ENCODE measurements at places on chromosomes 1 and 21. TPM values are rescaled to one million over a fixed set of nuclear protein-coding genes. Genes with fewer than 3 reads are reported as not detected.

KRTAP10-3 gene
- not detected for total RNA-seq

LRRC3 gene
- not detected for total RNA-seq

ANKRD45 gene
- total RNA-seq, result 3.2 TPM

TPTE gene
- not detected for total RNA-seq

ANGPTL1 gene
- not detected for total RNA-seq

PBX1 gene
- total RNA-seq, result 20.1 TPM

VSIG8 gene
- not detected for total RNA-seq

ACTA1 gene
- not detected for total RNA-seq

SYNC gene
- 38.2 TPM for total RNA-seq

TMCC2 gene
- 0.69 TPM for total RNA-seq

TTC34 gene
- 0.07 TPM for total RNA-seq

LORICRIN gene
- not detected for total RNA-seq

APOBEC4 gene
- total RNA-seq, result not detected

LMX1A gene
- not detected for total RNA-seq

HENMT1 gene
- total RNA-seq, result not detected

USF1 gene
- 82.7 TPM for total RNA-seq

PPM1J gene
- 1.3 TPM for total RNA-seq

ADAMTS4 gene
- total RNA-seq, result 0.39 TPM

KRTAP7-1 gene
- not detected for total RNA-seq

OR6N1 gene
- not detected for total RNA-seq

FBXO42 gene
- 29.2 TPM for total RNA-seq

IFI44L gene
- total RNA-seq, result 556 TPM

GBP2 gene
- total RNA-seq, result 71.9 TPM

DISP3 gene
- not detected for total RNA-seq

COL8A2 gene
- total RNA-seq, result 1.7 TPM

UBIAD1 gene
- 9.5 TPM for total RNA-seq

TMPRSS2 gene
- total RNA-seq, result 5.5 TPM

PRR9 gene
- not detected for total RNA-seq

DRAXIN gene
- total RNA-seq, result 0.25 TPM

FCRL1 gene
- total RNA-seq, result not detected

ARHGEF19 gene
- total RNA-seq, result 3.2 TPM

BEND5 gene
- total RNA-seq, result 0.39 TPM

CXADR gene
- 17.7 TPM for total RNA-seq

HTR6 gene
- total RNA-seq, result not detected

GPR52 gene
- not detected for total RNA-seq

CFAP74 gene
- not detected for total RNA-seq

PADI2 gene
- 0.12 TPM for total RNA-seq

RCAN1 gene
- total RNA-seq, result 160 TPM

SELE gene
- not detected for total RNA-seq

RGS8 gene
- total RNA-seq, result not detected

LDLRAD1 gene
- not detected for total RNA-seq

DVL1 gene
- total RNA-seq, result 34.5 TPM

EXTL1 gene
- 0.34 TPM for total RNA-seq

SPATA17 gene
- 0.22 TPM for total RNA-seq

GBP5 gene
- total RNA-seq, result 4.8 TPM

NUF2 gene
- total RNA-seq, result 40.0 TPM

MMP23B gene
- total RNA-seq, result 0.27 TPM

AK5 gene
- 5.6 TPM for total RNA-seq

HP1BP3 gene
- total RNA-seq, result 213 TPM

FAM43B gene
- 3.5 TPM for total RNA-seq

KIRREL1 gene
- 103 TPM for total RNA-seq

RNU1-4 gene
- total RNA-seq, result not detected

TNFSF18 gene
- total RNA-seq, result 14.2 TPM

ALX3 gene
- total RNA-seq, result not detected

SMYD3 gene
- 35.5 TPM for total RNA-seq

GSTM5 gene
- not detected for total RNA-seq

TNFAIP8L2 gene
- not detected for total RNA-seq

DCST1 gene
- total RNA-seq, result not detected

GUCA2B gene
- total RNA-seq, result not detected
